ENCODE measurements at places on chromosomes 1 and 21. TPM values are rescaled to one million over a fixed set of nuclear protein-coding genes. Genes with fewer than 3 reads are reported as not detected.

The SLC44A5 gene
- 0.26 TPM for total RNA-seq

The C1QA gene
- total RNA-seq = not detected

The PROK1 gene
- not detected for total RNA-seq

The ZNF695 gene
- total RNA-seq = 0.60 TPM

The AVPR1B gene
- total RNA-seq = not detected

The TNFRSF9 gene
- not detected for total RNA-seq

The TNNI3K gene
- total RNA-seq = not detected

The PROX1 gene
- total RNA-seq = 0.09 TPM

Measured in pericardium fibroblast (primary cell).